ENCODE measurements at places on chromosomes 11 and 22. TPM values are rescaled to one million over a fixed set of nuclear protein-coding genes. Genes with fewer than 3 reads are reported as not detected.
A peak's percentile ranks its signal among the peaks of the same experiment; 100 is the strongest.

DNA sequence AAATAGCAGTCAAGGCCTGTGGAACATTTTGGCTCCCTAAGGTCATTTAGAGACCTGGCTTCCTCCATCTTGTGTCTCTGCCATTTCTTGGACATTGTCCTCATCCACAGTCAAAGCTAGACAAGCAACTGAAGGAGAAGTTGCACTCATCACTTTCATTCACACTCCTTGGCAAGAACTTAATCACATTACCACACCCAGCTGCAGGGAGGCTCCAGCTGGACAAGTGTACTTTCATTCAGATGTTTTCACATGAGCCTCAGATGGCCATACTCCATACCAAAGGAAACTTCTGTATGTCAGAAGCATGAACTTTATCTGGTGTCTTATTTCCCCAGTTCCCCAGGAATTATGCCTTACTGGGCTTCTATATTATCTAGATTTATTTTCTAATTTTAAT is 537.4 kb downstream of the TMEM135 start:
- H3K27ac ChIP-seq, result no peak overlapping the region
- no peaks in the 10 kb centered on the region for H3K27me3 ChIP-seq
- no peak for DNase-seq

DNA sequence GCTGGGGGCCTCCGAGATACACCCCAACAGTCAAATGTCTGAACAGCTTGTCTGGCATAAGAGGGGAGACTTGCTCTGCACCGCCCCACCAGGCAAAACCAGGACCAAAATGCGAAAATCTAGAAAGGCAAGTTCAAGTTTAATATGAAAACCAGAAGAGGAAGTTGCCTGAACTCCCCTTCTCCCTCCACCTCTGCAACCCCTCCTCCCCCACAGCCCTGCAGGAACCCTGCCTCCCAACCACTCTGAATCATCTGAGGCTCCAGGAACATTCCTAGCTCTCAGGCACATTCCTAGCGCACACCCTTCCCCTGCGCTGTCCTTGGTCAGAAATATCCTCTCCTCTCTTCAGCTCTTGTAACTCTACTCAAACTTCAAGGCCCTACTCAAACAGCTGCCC is 36.7 kb downstream of the ISX start:
- H3K4me3 ChIP-seq, result no peak overlapping the region
- no peaks in the 10 kb centered on the region for H3K4me1 ChIP-seq
- no peaks in the 10 kb centered on the region for H3K27me3 ChIP-seq
- H3K36me3 ChIP-seq, result no peaks in the 10 kb centered on the region
- no peak overlapping the region for H3K27ac ChIP-seq
- no peak for DNase-seq

- H3K36me3 ChIP-seq, result no peaks in the 10 kb centered on the region
- H3K27ac ChIP-seq, result peak within 1 kb of the TSS; percentile 89
- DNase-seq, result peak; percentile 57
- H3K27me3 ChIP-seq, result no peaks in the 10 kb centered on the region
- H3K4me1 ChIP-seq, result peaks cover 58% of the 10 kb centered on the region
Observed at GRCh38 chr11:65558002-65558929, at the start of gene LTBP3. Gene LTBP3, minus strand, starts transcription at chr11:65558359. Its CDS starts 400 bp downstream, at chr11:65557959.

DNA sequence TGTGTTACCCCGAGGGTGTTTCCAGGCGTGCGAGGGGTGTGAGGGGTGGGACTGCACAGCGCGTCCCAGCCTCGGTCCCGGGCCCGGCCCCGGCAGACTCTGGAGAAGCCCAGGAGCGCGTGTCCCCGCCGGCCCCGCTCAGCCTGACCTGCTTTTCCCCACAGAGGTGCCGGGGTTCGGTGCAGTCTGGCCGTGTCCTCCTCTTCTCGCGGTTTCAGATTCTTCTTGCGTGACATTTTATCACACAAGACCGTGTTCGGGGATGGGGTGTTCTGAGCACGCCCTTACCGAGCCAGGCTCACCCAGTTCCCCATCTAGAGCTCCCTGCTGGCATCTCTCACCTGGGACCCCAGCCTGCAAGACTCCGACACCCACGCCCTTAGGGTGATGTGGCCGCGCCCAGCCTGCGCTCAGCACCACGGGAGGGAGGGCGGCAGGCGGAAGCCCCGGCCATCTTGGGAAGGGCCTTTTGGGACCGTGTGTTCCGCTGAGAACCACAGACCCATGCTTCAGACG is 775.6 kb downstream of the BRD1 start:
- peak overlapping the region; percentile 39 for H3K4me3 ChIP-seq
- H3K27me3 ChIP-seq, result no peaks in the 10 kb centered on the region
- no peak overlapping the region for H3K27ac ChIP-seq
- DNase-seq, result no peak
- H3K36me3 ChIP-seq, result no peaks in the 10 kb centered on the region
- H3K4me1 ChIP-seq, result no peaks in the 10 kb centered on the region

Gene MS4A3
- total RNA-seq, result 4.2 TPM

Gene SLC17A6
- total RNA-seq, result not detected

All from naive thymus-derived CD4-positive, alpha-beta T cell (primary cell).